ENCODE measurements at places on chromosomes 7 and 10. TPM values are rescaled to one million over a fixed set of nuclear protein-coding genes. Genes with fewer than 3 reads are reported as not detected.

- no peak for DNase-seq
These were observed 163.2 kb upstream of the SHH start for GRCh38 chr7:155975490-155975889.

GRCh38 chr10:11683529-11684320, 58.5 kb upstream of the ECHDC3 start:
- no peak for DNase-seq

DNA sequence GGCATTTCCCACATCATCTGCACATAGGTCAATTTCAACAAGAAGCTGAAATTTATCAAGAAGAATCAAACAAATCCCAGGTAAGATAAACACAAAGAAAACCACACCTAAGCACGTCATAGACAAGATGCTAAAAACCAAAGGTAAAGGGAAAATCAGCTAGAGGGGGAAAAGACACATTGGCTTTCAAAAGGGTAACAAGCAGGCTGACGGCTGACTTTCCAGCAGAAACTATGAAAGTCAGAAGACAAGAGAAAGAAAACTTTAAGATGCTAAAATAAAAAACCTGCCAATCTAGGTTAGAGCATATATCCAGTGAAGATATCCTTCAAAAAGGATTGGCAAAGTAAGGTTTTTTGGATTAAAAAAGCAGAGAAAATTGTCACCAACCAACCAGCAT, 59.9 kb upstream of the RHEB start:
- peak; percentile 30 for DNase-seq

DNA sequence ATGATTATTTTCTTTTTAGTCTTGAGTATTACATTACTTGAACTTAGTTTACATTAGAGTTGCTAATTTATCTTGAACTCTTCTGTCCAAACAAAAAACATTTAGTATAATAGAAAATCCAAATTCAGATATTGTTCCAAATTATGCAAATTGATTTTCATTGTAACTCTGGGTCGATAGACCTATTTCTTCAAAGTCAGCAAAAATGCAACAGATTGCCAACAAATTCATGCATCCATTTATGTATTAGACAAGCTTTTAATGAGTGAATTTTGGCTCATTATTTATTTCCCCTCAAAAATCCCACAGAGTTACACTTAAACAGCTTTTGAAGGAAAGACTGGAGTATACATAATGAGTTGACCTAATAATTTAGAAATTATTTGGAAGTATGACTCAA, 240.8 kb downstream of the RELN start:
- no peak for DNase-seq

DNA sequence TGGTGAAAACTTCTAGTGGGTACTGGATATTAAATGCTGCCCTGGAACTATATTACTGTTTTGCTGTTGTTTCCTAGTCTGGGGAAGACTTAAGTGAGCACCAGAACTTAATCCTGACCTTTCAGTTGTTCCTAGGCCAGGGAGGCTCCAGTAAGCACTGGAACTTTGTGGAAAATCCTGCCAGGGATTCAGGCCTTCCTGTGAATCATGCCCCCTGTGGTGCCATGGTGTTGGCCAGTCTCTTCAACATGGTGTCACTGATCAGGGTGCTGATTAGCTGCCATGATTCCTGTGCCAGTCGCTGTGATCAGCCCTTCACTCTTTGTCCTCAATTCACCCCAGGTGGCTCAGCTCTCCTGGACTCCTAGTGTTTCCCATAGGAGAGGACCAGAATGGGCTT, 8.5 kb upstream of the AOAH start:
- no peak for DNase-seq

GRCh38 chr10:21423338-21423737, 102.1 kb downstream of the SKIDA1 start:
- DNase-seq: no peak

- DNase-seq: peak; percentile 36
These were observed 133.3 kb upstream of the KIF5B start for GRCh38 chr10:32189400-32190084.

DNA sequence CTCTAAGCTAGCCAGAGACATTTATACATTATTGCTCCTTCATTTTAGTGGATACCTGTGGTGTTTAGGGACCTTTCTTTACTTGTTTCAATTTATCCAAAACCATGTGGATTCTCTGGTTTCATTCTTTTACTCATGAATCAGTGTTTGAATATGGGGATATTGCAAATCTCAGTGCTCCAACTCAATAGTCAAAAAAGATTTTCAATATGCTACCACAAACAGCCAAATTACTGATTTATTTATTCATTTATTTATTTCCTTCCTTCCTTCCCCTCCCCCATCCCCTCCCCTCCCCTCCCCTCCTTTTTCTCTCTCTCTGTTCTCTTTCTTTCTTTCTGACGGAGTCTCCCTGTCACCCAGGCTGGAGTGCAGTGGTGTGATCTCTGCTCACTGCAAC, 253.1 kb upstream of the IMMP2L start:
- DNase-seq: no peak

DNA sequence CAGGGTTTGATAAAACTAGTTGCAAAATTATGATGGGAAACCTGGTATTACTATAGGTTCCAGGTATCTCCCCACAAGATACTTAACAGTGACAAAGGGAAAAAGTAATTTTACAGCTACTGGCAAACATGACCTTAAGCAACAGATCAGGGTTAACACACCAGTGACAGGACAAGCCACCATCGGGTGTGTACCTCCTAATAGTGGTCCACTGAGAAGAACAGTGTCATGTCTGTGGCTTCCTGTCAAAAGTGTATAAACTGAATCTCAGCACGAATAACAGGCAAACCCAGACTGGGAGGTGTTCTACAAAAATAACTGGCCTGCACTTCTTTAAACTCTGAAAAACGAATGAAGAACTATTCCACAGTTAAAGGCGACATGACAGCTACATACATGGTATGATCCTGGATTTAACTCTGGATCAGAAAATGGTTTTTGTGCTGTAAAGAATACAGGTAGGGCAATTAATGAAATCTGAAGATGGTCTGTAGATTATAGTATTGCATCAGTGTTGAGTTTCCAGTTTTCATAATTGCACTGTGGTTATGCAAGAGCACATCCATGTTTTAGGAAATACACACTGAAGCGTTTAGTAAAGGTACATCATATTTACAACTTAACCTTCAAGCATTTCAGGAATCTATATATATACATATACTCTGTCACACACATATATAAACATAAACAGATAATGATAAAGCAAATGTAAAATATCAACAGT, 32.0 kb upstream of the ARMS2 start:
- no peak for DNase-seq

FAM221A gene
- 0.63 TPM for polyA plus RNA-seq

RHEB gene
- 235 TPM for polyA plus RNA-seq

MMRN2 gene
- 1.2 TPM for polyA plus RNA-seq

CTAGE4 gene
- polyA plus RNA-seq: 1.0 TPM

All from GM23248 (cell line).